GM12878 (cell line): ENCODE measurements at places on chromosomes 16 and 17.

GRCh38 chr17:2701996-2702741 is 9.4 kb downstream of the CLUH start:
- no peak for DNase-seq

- DNase-seq: no peak
Observed at GRCh38 chr17:33753452-33753851, 460.4 kb upstream of the ASIC2 start.

DNA sequence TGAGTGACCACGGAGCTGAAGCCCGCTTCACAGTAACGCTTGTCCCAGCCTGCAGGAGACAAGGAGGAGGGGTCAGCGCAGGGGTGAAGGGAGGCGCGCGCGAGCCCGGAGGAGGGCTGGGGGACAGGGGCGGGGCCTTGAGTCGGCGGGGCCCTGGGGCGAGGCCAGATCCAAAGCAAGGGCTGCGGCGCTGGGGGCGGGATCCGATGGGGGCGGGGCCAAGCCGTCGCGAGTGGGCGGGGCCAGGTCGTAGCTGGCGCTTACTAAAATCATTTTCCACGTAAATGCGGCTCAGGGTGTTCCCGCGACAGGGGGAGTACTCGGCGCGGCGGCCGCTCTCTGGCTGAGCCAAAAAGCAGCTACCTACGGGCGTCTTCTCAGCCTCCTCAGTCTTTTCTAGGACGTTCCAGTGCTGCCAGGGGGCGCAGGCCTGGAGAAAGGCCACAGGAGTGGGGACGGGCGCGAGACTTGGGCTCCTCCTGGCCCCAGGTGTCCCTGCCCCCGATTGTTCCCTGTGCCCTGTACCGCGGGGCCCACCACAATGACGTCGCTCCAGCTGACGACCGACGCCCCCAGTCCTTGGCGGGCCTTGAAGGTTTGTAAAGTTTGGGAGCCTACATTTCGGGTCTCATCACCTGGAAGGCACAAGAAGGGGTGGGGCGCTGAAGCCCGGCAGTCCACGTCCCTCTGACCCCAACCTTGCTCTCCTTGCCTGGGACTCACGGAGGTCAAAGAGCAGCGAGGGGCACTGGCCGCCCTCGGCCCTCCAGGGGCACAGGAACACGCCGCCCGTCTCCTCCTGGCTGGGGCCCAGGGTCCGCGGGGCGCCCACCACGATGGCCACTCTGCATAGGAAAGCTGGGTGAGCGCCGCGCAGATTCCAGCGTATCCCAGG is 3.9 kb downstream of the ITGA2B start:
- DNase-seq: no peak

DNA sequence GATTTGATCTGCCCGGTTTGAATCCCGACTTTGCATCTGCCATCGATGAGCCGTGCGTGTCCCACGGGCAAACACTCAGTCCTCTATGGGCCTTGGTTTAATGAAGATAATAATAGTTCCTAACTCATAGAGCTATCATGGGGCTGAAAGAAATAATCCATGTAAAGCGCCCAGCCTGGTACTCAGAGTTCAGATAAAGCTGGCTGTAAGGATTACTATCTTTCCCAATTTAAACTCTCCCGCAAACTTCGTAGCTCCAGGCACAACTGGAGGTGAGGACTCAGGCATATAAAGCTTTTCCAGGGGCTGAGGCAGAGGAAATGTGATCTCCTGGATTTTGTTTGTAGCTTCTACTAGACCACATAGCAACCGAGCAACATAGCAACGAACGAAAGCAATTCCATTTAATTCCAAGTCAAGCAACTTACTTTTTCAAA is 16.3 kb downstream of the ALOX15 start:
- no peak for DNase-seq

GRCh38 chr16:67731071-67731752 is 12.1 kb upstream of the GFOD2 start:
- no peak for DNase-seq

GRCh38 chr17:82007495-82008257 is 15.0 kb downstream of the CENPX start:
- no peak for DNase-seq

GRCh38 chr17:50925296-50925891 is 59.2 kb upstream of the TOB1 start:
- DNase-seq: no peak

DNA sequence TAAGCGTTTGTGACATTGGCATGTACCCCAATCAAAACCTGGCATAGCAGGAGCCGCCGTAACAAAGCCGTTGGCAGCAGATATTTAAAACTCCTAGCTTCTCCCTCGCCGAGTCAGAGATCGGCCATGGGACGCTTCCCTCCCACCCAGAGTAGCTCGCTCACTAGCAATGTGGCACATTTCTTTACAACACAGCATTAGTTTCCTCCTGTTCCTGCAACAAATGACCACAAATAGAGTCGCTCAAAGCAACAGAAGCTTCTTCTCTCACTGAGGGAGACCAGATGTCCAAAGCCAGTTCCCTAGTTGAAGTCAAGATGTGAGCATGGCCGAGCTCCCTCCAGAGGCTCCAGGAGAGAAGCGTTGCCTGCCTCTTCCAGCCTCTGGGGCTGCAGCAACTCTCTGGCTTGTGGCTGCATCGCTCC is 106.7 kb downstream of the RBFOX3 start:
- no peak for DNase-seq

DNA sequence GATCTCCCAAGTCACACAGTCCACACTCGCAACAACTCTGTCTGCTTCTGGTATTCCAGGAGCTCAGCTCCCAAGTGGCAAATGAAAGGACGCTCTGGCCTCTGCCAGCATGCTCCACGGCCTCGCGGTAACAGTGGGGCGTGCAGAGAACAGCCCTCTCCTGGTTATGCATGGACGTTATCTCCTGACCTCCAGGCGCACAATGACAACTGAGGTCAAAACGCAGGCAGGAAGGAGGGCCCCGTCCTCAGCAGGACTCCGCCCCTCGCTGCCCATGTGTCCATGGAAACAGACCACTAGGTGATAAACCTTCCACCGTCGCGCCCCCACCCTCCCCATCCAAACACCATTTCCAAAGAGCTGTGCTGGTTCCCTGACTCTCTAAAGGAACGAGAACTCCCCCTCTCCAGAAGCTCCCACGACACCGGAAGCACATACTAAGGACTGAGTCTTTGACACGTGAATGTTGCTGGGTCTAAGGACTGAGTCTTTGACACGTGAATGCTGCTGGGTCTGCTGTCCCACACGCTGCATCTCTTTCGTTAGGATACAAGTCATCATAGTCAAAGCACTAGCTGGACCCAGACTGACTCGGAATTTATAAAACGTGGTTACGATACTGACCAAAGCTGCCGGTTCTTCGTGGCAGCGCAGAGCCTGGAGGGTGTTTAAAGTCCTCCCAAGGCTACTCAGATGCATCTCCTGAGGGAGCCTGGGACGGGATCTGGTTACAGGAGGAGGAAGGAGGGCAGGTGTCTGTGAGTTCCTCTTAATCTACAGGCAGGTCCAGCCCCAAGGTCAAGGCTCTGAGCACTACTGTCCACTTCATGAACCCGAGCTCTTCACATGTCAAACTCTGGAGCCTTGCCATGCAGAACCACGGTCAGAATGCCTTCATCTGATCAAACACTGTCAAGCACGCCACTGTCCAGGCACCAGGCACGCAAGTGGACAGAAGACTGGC is 43.9 kb downstream of the KLHDC4 start:
- DNase-seq: no peak

GRCh38 chr17:27070836-27071235 is 223.1 kb upstream of the WSB1 start:
- DNase-seq: no peak

DNA sequence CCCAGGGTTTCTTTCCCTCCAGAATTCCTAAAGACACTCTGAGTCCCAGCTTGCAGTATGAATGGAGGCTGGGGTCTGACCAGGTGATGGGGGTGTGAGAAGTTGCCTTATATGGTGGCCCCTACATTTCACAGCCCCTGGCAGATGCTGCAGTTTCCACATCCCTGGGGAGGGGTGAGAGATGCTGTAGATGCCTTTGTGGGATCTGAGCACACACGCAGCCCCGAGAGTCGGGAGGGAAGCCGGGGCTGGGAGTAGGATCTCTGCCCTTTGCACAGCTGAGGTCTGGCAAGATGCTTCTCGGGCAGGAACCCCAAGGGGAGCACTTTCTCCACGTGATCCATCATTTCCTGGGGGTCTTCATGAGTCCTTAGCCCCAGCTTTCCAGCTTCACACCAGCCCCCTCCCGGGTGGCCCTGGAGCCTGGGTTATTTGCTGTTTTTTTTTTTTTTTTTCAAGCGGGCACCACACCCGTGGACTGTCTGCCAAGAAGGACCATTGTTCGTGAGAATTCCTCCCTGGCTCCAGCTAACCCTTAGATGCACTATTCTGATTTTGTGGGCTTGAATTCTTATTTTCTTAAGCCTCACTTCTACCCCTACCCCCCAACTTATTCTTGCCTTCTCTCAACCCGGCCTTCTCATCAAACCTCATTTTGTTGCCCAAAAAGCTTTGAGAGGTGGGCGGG is 50.6 kb downstream of the NTN1 start:
- no peak for DNase-seq

DNA sequence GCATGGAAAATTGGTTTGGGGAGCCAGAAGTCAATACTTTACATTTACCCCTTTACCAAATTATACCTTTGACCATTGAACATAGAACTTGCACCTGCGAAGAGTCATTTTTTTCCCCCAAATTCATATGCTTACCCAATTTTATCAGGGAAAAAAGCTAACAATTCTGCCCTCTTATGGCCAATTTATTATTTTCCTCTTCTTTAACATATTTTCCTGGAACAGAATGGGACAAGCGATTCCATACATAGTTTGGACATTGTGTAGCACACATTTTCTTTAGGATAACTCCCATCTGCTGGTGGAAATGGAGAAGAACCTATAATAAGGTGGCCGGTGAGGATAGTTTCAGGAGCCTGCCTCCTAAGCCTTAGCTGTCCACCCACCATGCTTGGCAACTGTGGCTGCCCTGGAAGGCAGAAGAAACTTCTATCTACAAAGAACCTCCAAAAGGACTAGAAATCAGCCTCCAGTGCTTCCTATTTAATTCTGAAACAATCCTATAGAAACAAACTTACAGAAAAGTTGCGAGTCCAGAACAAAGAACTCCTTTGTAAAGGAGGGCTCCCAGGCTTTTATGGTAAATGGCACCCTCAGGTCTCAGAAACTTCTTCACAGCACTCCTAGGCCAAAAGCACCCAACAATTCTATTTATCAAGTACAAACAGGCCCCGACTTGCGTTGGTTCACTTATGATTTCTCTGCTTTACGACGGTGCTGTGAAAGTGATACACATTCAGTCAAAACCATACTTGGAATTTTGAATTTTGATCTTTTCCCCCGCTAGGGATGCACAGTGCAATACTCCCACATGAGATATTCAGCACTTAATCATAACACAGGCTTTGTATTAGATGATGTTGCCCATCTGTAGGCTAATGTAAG is 64.1 kb upstream of the CACNG4 start:
- DNase-seq: no peak

DNA sequence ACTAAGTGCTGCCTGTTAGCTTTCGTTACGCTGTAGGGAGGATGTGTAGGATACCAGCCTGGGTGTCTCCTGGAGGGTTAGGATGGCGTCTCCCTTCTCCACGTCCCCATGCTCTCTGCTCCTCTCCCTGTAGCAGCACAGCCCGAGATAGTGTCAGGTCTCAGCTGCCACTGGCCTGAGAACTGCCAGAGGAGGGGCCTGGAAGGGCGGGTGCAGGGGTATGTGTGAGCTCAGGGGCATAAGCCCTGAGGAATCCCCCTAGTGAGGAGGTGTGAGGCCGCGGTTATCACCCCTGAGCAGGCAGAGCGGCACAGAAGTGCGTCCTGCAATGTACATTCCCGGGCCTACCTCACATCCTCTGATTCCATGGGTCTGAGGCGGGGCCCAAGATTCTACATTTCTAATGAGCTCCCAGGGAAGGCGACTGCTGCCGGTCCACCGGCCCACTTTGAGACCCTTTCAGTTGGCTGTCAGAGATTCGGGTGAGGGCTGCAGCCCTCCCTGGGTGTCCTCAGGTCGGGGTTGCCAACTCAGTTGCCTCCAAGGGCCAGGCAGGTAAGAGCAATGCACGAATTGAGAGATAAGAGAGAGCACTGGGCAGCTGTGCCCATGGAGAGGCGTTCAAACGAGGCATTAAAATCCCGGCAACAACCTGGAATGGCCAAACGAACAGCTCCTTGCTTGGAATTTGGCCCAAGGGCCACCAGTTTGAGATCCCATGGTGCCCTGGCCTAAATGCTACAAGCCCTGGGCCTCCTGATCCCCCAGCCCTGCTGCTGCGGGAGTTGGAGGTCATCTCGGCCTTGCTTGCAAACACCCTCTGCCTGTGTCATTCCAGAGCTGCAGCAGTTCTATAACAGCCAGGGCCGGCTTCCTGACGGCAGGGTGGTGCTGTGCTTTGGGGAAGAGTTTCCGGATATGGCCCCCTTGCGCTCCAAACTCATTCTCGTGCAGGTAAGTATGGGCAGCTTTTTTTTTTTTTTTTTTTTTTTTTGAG is 20.6 kb downstream of the IRF8 start:
- no peak for DNase-seq

DNA sequence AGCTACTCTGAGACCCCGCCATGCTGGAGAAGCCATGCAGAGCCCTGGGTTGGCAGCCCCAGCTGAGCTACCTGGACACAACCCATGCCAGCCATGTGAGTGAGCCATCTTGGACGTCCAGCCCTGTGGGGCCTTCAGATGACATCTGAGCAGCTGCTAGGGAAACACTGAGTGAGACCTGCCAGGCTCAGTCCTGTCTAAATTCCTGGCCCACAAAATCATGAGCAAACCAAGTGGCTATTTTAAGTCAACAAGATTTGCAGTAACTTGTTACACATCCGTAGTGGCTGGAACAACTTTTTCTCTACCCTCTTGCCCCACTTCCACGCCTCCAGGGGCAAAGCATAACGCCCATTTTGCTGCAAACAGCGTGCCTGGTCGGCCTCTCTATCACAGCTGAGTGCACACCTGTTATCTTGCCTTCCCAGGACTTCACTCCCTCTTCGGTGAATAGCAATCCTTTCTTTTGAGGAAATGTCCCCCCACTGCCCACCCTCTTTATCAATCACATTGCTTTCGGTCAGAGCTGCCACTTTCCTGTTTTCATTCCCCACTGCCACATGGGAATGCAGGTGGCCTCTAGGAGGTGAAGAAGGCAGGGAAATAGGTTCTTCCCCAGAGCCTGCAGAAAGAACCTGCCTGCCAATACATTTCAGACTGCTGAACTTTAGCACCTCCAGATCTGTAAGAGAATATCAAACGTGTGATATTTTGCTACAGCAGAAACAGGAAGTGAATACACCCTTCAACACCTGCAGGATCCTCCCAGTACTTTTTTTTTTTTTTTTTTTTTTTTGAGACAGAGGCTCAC is 7.4 kb upstream of the SCIMP start:
- DNase-seq: no peak

GRCh38 chr16:88356727-88357199 is 26.0 kb upstream of the ZNF469 start:
- no peak for DNase-seq

- DNase-seq: no peak
Observed at GRCh38 chr17:74190154-74190553, 13.3 kb upstream of the RPL38 start.

- DNase-seq: no peak
Observed at GRCh38 chr16:83581082-83581481, 226.7 kb upstream of the HSBP1 start.
